Uterus (tissue), 4 donors: ENCODE measurements at places on chromosomes 3 and 15. TPM values are rescaled to one million over a fixed set of nuclear protein-coding genes. Genes with fewer than 3 reads are reported as not detected.
A peak's percentile ranks its signal among the peaks of the same experiment; 100 is the strongest.

- no peak overlapping the region for H3K4me3 ChIP-seq
- H3K27me3 ChIP-seq: no peaks in the 10 kb centered on the region
- no peaks in the 10 kb centered on the region for H3K36me3 ChIP-seq
- no peak overlapping the region for H3K27ac ChIP-seq
- H3K4me1 ChIP-seq: no peaks in the 10 kb centered on the region
- no peak for DNase-seq
Measured at GRCh38 chr3:61223451-61223850, 27.8 kb downstream of the FHIT start.

The SV2B gene
- total RNA-seq: 0.26 TPM

DNA sequence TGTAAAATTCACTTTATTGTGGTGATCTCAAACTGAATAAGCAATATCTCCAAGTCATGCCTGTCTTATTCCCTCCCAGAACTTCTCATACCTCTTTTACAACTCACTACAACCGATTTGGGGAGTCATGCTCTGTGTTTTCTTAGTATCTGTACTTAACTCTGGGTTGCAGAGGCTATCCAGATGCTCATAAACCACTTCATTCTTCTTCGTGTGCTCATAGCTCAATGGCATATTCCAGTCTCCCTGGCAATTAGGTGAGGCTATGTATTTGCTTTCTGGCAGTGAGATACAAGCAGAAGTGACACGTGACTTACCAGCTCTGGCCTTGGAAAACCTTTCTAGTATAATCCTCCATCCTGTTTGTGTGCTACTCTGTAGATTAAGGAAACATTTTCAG is 360.9 kb downstream of the ZNF385D start:
- no peaks in the 10 kb centered on the region for H3K4me1 ChIP-seq
- no peak overlapping the region for H3K4me3 ChIP-seq
- H3K36me3 ChIP-seq: no peaks in the 10 kb centered on the region
- peak overlapping the region; percentile 14 for H3K27ac ChIP-seq

DNA sequence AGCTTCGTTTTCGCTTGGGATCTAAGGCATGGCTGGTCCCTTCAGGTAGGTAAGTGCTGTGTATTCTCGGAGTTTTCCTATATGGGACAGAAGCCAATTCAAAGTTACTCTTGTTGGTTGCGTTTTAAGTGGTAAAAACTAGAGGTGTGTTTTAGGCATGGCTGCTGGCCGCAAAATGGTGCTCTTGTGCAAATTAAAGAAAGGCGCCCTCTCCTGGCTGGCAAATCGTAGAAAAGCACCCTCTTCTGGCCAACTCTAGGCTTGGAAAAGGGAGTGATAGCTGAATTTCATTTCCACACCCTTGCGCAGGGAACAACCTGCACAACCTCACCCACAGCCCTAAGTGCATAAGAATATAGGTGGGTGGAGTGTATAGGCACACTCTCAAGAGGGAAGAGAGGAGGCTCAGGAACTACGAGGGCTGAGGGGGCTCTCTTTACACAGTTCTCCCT is 23.5 kb downstream of the DRD3 start:
- no peak overlapping the region for H3K4me3 ChIP-seq
- H3K27me3 ChIP-seq: no peaks in the 10 kb centered on the region
- H3K27ac ChIP-seq: no peak overlapping the region
- no peaks in the 10 kb centered on the region for H3K36me3 ChIP-seq

The EIF3J gene
- total RNA-seq: 10.5 TPM

DNA sequence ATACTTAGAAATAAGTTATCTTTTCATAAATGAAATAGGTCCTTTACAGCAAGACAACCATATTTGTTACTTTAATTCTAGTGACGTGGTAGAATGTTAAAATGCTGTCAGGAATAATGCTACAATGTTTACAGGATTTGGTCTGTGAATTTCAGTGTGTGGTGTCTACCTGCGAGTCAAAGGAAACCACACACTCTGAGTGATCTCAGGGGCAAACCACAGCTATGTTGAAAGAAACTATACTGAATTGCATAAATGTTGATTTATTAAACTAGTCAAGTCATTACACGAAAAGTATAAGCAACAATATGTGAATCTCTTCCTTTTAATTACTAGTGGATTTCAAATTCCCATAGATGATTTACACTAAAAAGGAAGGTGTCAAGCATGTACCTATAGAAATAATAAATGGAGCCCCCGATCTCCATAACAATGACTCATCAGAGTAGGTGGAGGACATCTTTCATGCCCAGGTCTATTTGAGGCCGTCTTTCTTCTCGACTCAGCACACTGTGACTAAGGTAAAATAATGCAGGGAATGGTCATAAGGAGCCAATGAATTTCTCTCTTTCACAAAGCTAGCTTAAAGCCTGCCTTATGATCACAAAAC is 463.0 kb downstream of the ERC2 start:
- no peaks in the 10 kb centered on the region for H3K36me3 ChIP-seq
- H3K4me3 ChIP-seq: no peak overlapping the region

DNA sequence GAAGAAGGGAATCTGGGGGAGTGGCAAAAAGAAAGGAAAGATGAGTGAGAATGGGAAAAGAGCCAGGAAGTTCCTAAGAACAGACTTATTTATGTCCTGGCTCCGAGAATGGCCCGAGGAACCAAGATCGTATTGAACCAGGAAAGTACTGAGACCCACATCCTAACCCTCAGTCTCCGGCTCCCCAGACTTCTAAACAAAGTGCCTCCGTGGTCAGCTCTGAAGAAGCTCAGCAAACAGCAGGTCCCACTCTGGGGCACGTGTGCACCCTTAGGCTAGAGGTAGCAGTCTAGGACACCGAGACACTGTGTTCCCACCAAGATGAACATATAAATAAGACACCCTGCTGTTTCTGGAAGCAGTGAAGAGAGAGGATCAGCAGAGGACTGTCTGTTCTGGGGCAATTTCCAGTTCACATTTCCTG is 307.4 kb downstream of the NTRK3 start:
- peak overlapping the region; percentile 64 for H3K27ac ChIP-seq
- H3K4me1 ChIP-seq: no peaks in the 10 kb centered on the region
- H3K36me3 ChIP-seq: no peaks in the 10 kb centered on the region
- peak; percentile 45 for DNase-seq
- H3K4me3 ChIP-seq: no peak overlapping the region

The RAD54L2 gene
- total RNA-seq: 5.9 TPM

The PRR23A gene
- total RNA-seq: not detected

DNA sequence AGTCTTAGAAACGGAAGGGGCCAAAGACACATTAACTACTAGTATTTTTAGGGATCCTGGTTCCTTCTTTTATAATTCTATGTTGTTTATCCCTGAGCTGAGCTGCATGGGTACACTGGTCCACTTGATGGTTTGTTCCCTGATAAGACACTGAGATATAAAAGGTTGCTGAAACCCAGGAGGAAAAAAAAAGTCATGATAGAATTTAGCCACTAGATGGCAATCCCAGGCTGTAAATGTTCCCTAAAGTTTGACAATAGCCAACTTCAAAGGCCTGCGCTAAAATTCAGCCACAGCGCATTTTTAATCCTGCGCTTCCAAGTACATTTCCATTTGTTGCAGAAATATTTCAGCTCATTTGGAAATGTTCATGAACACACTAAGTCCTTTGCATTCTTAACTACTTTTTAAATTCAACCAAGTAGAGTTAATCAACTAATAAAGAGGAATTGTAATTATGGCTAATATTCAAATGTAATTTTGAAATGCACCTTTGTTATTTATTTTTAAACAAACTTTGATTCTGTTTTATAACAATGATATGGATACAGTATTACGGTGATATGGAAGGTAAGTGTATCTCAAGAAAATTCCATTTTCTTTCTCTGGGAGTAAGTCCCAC is 249.3 kb upstream of the FEZF2 start:
- no peak overlapping the region for H3K4me3 ChIP-seq
- DNase-seq: no peak
- no peaks in the 10 kb centered on the region for H3K27me3 ChIP-seq
- H3K27ac ChIP-seq: no peak overlapping the region
- no peaks in the 10 kb centered on the region for H3K36me3 ChIP-seq

DNA sequence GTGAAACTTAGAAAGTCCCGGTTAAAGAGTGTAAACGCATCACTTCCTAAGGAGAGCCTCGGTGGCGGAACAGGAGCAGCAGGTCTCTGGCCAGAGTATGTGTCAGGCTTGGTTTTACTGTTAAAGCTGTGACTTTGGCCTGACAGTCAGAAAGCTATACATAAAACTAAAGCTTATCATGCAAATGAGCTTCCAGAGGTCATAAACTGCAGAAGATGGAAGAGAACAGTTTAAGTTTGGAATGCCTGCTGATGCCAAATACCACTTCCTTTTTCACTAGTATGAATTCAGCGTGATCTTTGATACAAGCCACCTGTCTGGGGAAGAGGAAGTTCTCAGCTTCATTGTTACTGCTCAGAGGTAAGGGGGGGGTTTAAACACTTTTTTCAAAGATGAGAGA is 125.1 kb upstream of the CTDSPL start:
- no peaks in the 10 kb centered on the region for H3K36me3 ChIP-seq
- no peaks in the 10 kb centered on the region for H3K4me1 ChIP-seq
- H3K4me3 ChIP-seq: no peak overlapping the region
- no peak for DNase-seq

The NMNAT3 gene
- total RNA-seq: 2.4 TPM

DNA sequence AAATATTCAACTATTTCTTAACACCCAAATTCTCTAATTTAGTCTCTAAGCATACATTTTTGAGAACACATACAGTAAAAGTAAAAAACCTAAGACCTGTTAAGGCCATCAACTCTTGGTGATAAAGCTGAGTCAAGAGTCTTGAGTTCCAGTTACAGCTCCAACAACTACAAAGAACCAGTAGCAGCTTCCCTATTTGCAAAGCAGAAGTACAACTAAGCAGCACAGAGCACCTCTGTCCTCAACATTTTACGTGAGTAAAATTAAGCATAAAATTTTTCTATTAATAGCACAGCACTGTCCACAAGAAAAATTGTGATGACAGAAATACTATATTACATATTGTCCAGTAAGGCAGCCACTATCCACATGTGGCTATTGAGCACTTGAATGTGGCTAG is 4.4 kb downstream of the PCOLCE2 start:
- DNase-seq: no peak
- H3K4me1 ChIP-seq: no peaks in the 10 kb centered on the region
- no peak overlapping the region for H3K27ac ChIP-seq
- H3K27me3 ChIP-seq: no peaks in the 10 kb centered on the region

The PIF1 gene
- total RNA-seq: 5.5 TPM

The EPHB1 gene
- total RNA-seq: 5.3 TPM

GRCh38 chr15:63436872-63437375 is 55.3 kb upstream of the CA12 start:
- H3K4me1 ChIP-seq: no peaks in the 10 kb centered on the region
- no peaks in the 10 kb centered on the region for H3K27me3 ChIP-seq

DNA sequence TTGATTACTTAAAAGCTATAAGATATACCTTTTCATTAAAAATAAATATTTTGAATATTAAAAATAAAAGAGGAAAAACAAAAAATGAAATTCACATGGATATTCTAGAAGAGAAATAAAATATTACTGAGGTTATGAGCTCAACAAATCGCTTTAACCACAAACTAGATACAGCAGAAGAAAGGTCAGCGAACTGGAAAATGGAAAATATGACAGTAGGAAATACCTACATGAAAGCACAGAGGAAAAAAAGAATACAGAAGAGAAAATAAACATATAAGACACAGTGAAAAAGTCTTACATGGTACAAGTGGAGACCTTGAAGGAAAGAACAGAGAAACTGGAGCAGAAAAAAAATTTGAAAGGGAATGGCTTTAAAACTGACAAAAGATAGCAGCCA is 33.2 kb downstream of the SCAPER start:
- H3K27ac ChIP-seq: no peak overlapping the region
- H3K4me3 ChIP-seq: no peak overlapping the region
- no peaks in the 10 kb centered on the region for H3K36me3 ChIP-seq
- no peak for DNase-seq

GRCh38 chr15:65286069-65286703 is 497 bp downstream of the PARP16 start:
- H3K4me3 ChIP-seq: peak overlapping the region; percentile 74
- no peak for DNase-seq
- peaks cover 7% of the 10 kb centered on the region for H3K4me1 ChIP-seq

GRCh38 chr3:45688194-45688881 is 858 bp upstream of the SACM1L start:
- DNase-seq: peak; percentile 49
- H3K27me3 ChIP-seq: no peaks in the 10 kb centered on the region
- H3K4me1 ChIP-seq: no peaks in the 10 kb centered on the region
- H3K36me3 ChIP-seq: no peaks in the 10 kb centered on the region

DNA sequence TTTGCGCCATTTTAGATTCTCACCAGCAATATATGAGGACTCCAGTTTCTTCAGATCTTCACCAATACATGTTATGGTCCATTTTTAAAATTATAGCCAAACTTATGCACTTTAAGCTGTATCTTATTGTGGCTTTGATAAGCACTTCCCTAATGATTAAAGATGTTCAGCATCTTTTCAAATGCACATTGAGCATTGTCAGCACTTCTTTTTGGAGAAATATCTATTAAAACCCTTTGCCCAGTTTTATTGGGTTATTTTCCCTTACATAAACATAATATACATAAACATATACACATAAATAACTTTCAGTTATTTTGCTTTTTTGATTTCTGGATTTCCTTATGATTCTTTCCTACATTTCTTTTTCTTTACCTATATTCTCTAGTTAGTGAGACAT is 83.8 kb downstream of the ROBO1 start:
- DNase-seq: no peak
- H3K4me1 ChIP-seq: no peaks in the 10 kb centered on the region
- no peaks in the 10 kb centered on the region for H3K36me3 ChIP-seq
- H3K27ac ChIP-seq: no peak overlapping the region
- H3K27me3 ChIP-seq: no peaks in the 10 kb centered on the region
- H3K4me3 ChIP-seq: no peak overlapping the region

DNA sequence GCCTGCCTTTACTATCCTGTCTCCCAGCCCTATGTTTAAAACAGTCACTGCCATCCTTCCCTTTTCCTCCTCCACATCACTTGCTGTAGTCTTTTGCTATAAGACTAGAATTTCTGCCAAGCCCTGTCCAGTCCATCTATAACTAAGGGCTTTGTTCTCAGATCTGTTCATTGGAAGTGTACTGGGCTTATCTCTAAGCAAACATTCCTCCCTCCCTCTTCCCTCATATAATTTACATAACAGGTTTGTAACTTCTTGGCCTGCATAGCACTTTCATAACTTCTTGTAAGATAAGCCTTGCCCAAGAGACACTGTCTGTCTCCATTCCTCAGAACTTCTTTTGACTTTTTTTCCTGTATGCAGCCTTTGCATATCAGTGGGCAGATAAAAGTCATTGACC is 16.7 kb downstream of the TPRG1 start:
- H3K27me3 ChIP-seq: no peaks in the 10 kb centered on the region
- no peak overlapping the region for H3K4me3 ChIP-seq
- no peaks in the 10 kb centered on the region for H3K36me3 ChIP-seq

- DNase-seq: no peak
- H3K36me3 ChIP-seq: no peaks in the 10 kb centered on the region
- peak overlapping the region; percentile 25 for H3K27ac ChIP-seq
- H3K4me3 ChIP-seq: no peak overlapping the region
- peaks cover 5% of the 10 kb centered on the region for H3K4me1 ChIP-seq
Measured at GRCh38 chr3:71680603-71681002, 44.6 kb downstream of the EIF4E3 start.

DNA sequence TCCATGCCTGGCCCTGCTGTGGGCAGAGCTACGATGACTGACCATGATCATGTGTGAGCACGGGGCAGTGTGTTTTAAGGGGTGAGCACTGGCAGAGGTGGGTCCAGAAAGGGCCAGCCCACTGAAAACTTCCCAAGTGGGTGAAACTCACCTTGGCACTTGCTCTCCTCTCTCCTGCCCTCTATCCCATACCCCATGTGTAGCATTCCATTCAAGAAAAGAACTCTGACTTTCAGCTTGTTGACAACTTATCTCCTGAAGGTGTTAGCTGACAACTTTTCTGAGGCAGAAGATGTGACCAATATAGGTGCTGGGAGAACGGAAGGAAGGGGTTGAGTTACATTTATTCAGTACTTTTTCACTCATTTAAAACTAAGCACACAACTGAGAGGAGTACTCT is 305.2 kb downstream of the RORA start:
- H3K4me3 ChIP-seq: no peak overlapping the region
- no peak overlapping the region for H3K27ac ChIP-seq
- H3K4me1 ChIP-seq: no peaks in the 10 kb centered on the region
- DNase-seq: no peak

The TBC1D2B gene
- total RNA-seq: 60.3 TPM
